ENCODE measurements at places on chromosomes 2 and 18.

- no peak for DNase-seq
Measured at GRCh38 chr2:110998311-110998710, 122.4 kb upstream of the BCL2L11 start.

- no peak for DNase-seq
Measured at GRCh38 chr2:192379736-192380135, 185.0 kb upstream of the TMEFF2 start.

- DNase-seq, result no peak
Measured at GRCh38 chr2:230828272-230828961, 36.3 kb upstream of the ITM2C start.

DNA sequence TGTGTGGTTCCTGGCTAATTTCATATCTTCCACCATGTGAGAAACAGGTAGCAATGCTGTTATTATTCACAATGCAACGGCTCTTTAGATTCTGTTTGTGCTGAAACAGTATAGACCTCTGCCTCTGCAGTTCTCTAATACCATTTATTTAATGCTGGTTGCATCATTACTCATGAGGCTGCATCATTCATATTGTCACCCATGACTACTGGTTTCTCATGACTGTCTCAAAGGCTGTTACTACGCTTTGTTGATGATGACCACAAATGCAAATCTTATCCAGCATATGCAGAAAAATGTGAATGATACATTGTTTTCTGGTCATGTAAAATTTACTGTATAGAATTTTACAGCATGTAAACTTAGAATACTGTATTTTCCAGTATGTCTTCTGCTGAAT is 22.5 kb downstream of the CAVIN2 start:
- no peak for DNase-seq

DNA sequence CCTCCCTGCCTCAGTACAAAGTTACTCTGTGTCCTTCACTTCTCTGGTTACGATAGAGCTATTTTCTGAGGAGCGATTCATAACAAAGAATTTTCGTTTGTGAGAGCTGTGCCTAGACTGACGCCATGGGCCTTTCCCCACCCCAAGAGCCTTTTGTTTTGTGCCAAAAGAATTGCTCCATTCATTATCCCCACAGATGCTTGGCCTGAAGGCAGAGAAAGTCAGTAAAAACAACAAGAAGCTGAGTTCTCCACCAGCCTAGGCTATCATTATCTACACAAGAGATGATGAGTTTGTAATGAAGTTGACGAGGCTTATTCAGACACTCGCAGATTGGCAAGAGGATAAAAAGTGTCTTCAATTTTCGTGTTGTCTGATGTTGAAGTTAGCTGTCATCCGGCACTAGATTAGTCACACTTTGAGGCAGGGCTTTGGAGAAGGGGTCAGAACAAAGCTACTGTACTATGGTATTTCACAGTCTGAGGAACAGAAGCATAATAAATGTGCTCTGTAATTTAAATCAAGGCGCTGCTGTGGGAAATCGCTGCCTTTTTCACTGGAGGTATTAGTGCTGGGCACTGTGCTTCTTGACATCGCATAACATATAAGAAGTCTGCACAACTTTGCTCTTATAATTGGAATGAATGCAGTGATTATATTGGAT is 278.4 kb upstream of the FIGN start:
- peak; percentile 12 for DNase-seq

GRCh38 chr2:217880287-217880889 is 122.4 kb downstream of the TNS1 start:
- DNase-seq, result no peak

- peak; percentile 98 for DNase-seq
Measured at GRCh38 chr2:226652369-226652768, 147.3 kb downstream of the IRS1 start.

DNA sequence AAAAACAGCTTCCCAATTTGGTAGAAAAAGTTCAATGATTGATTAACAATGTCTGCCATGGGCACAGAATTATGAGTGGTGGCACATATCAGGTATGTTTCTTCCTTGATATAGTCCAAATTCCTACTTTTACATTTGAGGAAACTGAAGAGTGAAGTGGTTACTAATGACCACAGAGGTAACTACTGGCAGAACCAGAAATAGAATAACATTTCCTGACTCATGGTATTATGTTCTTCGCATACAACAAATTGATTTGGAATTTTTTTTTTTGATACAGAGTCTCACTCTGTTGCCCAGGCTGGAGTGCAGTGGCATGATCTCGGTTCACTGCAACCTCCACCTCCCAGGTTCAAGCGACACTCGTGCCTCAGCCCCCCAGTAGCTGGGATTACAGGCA is 6.0 kb upstream of the NFE2L2 start:
- DNase-seq, result no peak

DNA sequence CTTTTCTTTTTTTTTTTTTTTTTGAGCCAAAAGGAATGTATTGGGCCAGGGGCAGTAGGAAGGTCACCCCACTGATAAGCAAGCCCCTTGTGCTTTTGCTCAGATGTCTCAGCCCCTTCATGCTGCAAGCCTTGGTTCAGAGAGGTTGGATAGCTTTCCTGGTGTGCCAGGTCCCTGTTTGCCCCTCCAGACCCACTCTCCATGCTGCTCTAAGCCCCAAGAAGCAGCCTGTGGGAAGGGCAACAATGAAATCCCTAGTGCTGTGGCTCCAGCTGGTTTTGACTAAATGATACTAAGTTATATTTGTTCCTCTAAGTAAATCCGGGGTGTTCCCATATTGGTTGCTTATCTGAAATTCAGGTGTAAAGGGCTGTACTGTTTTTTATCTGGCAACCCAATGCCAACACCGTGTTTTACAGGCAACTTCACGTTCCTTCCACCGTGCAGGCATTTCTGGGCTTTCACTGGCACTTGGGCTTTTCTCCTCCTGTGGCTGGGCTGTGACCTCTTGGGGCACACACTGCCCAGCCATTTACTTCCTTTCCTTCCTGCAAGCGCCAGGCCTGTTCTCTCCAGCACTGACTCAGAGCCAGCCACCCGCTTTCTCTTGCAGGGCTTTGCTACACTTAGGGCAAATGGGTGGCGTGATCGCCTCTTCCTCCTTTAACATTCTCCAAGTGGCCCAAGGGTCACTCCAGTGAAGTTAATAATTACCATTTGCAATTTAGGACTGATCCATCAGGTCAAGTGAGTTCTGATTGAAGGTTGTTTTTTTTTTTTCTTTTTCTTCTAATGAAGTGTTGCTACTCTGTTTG is 21.6 kb downstream of the MERTK start:
- peak; percentile 50 for DNase-seq

DNA sequence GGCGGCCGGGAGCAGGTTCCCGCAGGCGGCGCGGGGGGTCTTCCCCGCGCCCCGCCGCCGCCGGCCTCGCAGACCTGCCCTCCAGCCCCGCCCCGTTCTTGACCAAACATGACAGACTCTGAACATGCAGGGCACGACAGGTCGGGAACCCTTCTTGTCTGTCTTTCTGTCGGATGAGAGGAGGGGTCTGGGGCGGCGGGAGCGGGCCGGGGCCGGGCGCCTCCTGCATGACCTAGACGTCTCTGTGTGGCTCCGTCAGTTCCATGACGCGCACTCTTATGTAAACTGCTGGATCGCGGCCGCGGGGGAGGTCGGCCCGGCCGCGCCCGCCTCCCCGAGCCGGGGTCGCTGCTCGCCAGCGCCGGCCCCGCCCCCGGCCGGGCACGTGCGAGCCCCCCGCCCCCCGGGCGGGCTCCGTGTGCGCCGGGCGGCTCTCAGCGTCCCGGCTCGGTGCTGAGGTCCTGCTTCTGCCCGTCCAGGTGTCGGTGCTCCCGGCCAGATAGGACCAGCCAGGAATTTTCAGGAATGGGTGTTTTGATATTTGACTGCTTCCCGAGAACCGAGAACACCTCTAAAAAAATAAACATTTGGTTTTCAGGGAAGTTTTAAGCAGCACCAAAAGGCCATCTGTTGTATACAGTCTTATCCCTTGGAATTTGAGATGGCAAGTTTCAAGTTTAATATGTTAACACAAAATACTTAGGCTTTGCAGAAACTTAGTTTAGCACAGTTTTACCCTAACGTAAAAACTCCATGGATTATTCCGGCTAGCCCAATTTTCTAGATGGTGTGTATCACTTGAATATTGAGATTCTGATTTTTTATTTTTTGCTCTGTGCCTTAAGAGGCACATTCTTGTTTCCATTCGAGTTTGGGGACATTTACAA is 733 bp downstream of the ZC3H6 start:
- peak; percentile 88 for DNase-seq

DNA sequence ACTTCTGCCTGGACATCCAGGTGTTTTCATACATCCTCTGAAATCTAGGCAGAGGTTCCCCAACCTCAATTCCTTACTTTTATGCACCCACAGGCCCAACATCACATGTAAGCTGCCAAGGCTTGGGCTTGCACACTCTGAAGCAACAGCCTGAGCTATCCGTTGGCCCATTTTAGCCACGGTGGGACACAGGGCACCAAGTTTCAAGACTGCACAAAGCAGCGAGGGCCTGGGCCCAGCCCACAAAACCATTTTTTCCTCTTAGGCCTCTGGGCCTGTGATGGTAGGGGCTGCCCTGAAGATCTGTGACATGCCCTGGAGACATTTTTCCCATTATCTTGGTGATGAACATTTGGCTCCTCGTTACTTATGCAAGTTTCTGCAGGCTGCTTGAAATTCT is 5.9 kb downstream of the C2orf69 start:
- no peak for DNase-seq

DNA sequence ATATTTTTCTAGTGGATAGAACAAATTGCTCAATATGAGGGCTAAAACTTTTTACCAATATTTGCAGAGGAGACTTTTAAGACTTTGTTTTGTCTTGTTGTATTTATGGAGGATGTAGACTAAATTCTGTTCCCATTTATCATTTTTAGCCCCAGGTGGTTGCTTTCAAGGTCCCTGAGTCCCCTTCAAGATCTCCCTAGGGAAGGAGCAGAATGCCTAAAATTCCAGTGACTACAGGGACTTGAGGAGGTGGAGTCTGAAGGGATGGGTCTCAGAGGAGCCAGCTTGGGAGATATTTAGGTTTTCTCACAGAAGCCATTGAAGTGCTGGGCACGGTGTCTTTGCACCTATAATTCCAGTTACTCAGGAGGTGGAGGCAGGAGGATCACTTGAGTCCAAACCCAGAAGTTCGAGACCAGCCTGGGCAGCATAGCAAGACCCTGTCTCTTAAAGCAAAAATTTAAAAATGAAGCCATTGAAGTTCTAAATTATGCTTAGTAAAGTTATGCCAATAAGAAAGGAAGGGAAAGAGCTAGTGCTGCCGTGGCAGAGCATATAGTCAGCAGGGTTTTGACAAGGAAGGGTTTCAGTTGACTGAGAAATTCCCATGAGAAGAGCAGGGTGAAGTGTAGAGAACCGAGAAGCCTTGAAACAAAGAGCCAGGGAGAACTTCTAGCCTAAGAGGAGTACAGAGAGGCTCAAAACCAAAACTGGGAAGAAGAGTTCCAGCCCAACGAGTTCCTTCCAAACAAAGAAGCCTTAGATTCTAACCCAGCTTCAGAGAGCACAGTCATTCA is 43.4 kb downstream of the COMMD1 start:
- DNase-seq, result no peak

DNA sequence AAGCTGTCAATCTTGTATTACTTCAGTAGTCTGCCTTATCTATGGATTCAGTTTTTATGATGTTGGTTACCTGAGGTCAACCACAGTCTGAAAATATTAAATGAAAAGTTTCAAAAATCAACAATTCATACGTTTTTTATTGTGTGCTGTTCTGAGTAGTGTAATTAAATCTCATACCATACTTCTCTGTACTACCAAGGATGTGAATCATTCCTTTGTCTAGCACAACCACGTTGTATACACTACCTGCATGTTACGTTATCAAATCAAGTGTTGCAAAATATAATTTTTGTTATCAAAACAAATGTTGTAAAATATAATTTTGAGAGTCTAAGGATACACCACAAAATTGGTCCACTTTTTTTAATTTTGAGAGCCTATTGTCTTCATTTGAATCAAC is 590.2 kb upstream of the SETBP1 start:
- DNase-seq, result no peak

DNA sequence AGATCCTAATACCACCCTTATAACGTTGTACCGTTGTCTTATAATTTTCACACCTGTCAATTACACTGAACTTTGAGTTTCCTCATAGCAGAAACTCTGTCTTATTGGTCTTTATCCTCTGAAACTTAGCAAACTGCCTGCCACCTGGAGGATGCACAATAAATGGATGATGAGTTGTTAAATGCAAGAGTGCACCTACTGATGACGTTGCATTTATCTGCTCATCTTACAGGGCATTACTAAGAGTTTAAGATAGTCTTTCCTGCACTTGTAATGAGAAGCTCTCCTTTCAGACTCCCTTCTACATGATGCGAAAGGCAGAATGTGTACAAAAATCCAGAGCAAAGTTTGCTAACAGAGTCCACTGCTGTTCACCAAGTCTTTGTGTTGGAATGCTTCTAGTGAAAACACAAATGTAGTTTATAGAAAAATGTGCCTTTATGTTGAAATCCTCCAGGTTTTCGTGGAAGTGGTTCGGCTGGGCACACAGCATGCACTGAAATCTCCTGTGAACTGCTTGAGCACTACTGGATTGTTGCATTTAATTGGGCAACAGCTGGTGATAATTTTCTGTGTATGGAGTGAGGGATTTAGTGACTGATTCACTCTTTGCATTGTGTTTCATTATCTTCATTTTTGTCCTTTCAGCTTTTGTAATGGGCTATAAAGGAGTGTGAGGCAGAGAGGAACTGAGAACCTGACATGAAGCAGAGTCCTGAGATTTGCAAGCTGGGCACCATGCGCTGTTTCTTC is 665.8 kb upstream of the ID2 start:
- DNase-seq, result no peak

DNA sequence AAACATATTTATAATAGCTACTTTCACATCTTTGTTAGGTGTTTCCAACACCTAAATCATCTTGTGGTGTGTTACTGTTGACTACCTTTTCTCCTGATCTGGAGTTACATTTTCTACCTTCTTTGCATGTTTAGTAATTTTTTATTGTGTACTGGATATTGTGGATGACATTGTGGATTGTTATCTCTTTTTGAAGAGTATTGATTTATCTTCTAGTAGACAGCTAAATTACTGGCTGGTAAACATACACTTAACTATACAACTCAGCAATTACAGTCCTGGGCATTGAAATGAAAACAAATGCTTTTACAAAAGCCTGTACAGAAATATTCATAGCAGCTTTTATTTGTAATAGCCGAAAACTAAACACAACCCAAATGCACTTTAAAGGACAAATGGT is 150.8 kb downstream of the PTRHD1 start:
- no peak for DNase-seq

GRCh38 chr2:71849111-71849510 is 298.6 kb downstream of the CYP26B1 start:
- no peak for DNase-seq

DNA sequence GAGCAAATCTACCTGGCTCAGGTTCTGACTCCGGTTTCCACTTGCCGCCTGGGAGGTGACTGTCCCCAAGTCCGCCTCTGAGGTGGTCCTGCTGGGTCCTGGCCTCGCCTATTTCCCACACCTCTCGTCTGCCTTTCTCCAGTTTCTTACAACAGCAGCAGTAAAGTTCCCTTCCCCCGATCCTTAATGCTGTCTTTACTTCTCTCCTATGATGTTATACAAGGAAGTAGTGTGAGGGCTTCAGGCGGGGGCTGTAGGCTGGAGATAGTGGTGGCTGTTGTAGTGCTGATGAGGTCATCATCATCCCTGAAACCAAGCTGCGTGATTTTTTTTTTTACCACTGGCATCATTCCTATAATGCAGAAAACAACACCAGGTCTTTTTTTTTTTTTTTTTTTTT is 18.9 kb downstream of the TGIF1 start:
- no peak for DNase-seq

GRCh38 chr2:129752176-129752575 is 227.3 kb upstream of the RAB6C start:
- no peak for DNase-seq

GRCh38 chr2:124027182-124027581 is 2.1 kb downstream of the CNTNAP5 start:
- DNase-seq, result peak; percentile 51
